ENCODE measurements at places on chromosomes 11 and 22.

DNA sequence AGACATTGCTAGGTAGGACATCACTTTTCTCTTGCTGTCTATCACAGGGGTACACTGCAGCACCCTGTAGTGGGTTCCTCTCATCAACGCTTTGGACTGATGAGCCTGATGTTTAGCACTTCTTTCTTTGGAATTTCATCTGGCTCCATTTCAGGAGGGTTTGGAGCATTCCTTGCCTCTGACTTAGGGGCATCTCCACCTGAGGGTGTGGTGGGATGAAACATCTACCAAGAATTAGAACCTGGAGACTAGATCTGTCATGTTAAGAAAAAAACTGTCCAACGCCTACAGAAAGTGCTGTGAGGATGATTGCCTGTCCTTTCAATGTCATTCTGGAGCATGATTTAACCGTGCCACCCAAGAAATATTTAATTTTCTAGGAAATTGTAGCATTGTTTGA, 648.4 kb downstream of the ETS1 start:
- no peak for DNase-seq

DNA sequence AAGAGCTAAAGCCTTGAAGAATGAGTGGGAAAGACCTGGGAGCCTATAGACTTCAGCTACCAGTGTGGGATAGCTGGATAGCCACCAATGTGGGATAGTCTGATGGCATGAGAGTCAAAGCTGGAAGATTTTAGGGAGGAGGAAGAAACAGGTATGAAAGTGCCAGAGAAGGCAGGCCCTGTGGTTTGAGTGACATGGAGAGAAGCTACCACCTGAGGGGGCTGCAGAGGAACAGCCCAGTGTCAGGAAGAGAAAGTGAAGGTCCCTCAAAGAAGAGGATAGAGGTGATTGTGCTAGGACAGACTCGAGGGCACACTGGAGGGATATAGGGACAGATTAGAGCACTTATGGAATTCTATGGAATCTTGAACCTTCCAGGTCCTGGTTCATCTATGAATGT, 23.1 kb upstream of the PAX6 start:
- DNase-seq: no peak

GRCh38 chr11:123139206-123139605, 55.8 kb downstream of the CLMP start:
- DNase-seq: no peak

GRCh38 chr11:101446238-101446637, 137.6 kb downstream of the TRPC6 start:
- no peak for DNase-seq

DNA sequence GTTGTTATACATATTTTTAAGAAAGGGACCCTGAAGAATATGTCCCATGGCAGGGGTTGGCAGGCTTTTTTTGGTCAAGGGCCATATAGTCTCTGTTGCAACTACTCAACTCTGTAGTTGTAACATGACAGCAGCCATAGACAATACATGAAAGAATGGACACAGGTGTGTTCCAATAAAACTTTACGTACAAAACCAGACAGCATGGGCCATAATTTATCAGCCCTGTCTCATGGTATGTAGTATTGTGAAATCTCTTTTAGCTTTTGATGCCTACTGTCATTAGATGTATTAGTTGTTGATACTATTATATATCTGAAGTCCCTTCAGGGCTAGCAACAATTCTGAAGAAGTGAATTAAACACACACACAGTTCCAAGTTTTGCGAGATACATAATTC, 2.6 kb downstream of the ZBED5 start:
- DNase-seq: no peak

GRCh38 chr11:1573077-1573902, 1.2 kb upstream of the DUSP8 start:
- no peak for DNase-seq

- DNase-seq: no peak
Measured at GRCh38 chr11:45038923-45039322, 88.2 kb upstream of the TP53I11 start.

DNA sequence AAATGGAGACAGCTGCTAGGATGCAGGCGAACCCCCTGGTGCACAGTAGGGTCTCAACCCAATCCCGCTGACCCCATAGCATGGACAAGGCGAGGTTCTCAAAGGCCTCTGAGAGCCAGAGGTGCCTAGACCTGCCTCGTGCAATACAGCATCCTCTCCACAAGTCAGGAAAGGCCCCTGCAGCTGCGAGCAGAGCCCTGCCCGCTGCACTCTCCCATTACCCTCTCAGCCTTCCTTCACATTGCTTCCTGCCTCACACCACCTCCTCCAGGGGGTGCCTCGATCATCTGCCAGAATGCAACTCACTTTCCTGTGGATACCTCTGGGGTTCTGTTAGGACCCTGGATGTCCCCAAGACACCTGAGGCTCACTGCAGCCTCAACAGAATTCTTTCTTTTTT, 42.8 kb upstream of the TCF20 start:
- no peak for DNase-seq

GRCh38 chr22:25545672-25546071, 18.8 kb upstream of the GRK3 start:
- DNase-seq: no peak

DNA sequence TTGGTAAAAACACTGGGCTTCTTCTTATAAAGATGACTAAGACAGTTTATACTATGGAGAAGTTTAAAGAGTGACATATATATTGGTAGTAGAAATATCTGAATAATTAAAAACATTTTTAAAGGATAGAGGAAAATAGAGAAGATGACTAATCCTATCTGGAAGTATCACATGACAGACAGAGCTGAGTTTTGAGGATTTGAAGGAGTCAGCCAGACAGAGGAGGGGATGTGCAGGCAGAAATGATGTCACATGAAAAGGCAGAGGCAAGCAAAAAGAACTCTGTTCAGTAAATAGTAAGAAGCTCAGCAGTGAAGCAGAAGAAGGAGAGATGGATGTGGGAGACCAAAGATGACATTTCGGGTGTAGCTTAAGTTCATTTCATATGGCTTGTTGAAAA, 1.6 kb downstream of the OR10A2 start:
- DNase-seq: no peak

- no peak for DNase-seq
Measured at GRCh38 chr11:21316591-21316990, 647.2 kb downstream of the NELL1 start.

DNA sequence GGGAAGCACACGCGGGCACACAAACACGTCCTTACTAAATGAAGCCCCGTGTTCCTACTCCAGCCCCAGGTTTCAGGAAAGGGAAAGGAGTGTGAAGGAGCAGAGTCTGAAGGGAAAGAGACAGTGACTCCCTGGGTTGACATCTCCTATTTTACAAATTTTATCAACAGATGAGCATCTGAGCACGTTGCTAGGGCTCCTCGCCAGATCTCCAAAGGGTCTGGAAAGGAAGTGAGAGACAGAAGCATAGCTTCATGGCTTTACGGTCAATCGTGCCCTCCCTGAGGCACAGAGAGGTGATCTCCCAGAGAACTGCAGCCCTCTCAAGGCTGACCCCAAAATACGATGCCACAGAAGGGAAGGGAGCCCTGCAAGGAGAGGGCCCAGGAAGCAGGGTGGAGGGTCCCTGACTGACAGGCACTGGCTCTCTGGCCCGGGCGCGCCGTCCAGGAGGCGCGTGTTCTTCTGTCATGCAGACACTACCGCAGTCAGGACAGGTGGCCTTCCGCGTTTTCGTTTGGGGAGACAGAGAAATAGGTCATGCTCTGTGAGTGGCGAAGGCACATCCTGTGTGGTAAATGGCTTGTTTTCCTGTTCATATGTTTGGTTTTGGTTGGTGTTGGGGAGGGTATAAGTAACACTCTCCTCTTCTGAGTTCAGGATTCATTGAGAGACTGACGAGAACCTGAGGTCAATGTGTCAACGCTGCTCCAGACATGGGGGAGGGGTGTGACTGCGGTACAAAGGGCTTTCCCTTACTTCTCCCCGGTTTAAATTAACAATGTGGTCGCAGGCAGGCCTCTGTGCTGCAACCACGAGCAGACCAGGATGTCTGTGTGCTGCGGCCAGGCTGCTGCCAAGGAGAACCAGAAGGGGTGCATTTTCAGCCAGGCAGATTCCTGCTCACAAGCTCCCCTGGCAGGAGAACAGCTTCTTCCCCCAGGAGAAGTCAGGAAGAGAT, 813.3 kb downstream of the OPCML start:
- DNase-seq: no peak
